Stimulated activated naive B cell treated with anti-CD40 and anti-IgM and Interleukin-4, amounts not matched to agents 10 μg/mL and 1 μg/mL and 100 μg/mL, for 72 hours (primary cell): ENCODE measurements at places on chromosomes 5 and 9.

DNA sequence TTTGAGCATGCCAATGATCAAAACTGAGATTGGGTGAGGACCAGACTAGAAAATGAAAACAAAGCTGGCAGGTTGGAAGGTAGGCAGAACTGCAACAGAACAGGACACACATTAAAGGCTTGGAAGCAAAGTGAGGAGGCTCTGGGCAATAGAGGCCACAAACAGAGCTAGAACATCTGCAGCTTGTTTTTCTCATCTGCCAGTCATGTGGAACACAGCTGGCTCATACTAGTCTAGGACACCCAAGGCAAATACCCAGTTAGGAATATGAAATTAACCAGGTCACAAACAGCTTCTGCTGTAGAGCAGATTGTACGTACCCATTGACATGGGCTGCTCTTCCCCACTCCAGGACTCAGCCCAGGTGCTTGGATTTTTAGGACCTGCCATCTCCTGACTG, 61.7 kb downstream of the SPEF2 start:
- no peak for DNase-seq

GRCh38 chr5:16903480-16904300, 32.4 kb downstream of the MYO10 start:
- DNase-seq, result no peak

DNA sequence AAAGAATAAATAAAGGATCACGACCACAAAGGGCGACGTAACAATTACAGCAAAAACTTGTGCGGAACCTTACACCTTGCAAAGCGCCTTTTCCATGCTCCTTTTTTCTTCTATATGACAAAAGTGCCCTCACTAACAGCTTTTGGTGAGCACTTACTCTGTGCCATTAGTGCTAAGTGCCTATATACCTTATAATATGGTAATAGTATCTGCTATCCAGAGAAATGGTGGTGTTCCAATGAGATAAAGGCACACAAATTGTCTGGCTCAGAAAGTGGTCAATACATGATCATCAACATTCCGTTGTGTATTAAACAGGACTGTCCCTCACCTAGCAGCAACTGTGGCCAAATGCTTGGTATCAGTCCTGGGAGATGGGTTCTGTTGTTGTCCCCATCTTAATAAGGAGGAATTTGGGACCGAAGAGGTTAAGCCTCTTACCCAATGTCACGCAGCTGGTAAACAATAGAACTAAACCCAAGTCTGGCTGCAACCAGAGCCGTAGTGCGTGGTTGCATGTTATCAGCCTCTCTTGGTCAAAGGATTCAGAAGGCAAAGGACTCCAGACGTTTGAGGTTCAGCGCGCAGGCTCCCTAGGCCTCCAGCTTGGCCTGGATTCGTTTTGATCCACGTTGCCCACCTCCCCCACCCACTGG, 564 bp upstream of the TOR2A start:
- DNase-seq, result no peak

GRCh38 chr9:94895668-94896067, 169.2 kb downstream of the AOPEP start:
- DNase-seq, result no peak

GRCh38 chr9:120891245-120891883, 14.4 kb upstream of the PHF19 start:
- DNase-seq, result no peak

GRCh38 chr9:19163631-19164030, 36.3 kb upstream of the PLIN2 start:
- DNase-seq, result no peak

GRCh38 chr5:123359454-123360200, 63.6 kb downstream of the CEP120 start:
- DNase-seq, result no peak
